ENCODE measurements at places on chromosomes 4 and X. TPM values are rescaled to one million over a fixed set of nuclear protein-coding genes. Genes with fewer than 3 reads are reported as not detected.

ARR3 gene
- not detected for total RNA-seq

TMPRSS11F gene
- total RNA-seq = not detected

CTAG2 gene
- not detected for total RNA-seq

SLC10A6 gene
- total RNA-seq = not detected

MYOZ2 gene
- not detected for total RNA-seq

ATP2B3 gene
- total RNA-seq = not detected

DNA sequence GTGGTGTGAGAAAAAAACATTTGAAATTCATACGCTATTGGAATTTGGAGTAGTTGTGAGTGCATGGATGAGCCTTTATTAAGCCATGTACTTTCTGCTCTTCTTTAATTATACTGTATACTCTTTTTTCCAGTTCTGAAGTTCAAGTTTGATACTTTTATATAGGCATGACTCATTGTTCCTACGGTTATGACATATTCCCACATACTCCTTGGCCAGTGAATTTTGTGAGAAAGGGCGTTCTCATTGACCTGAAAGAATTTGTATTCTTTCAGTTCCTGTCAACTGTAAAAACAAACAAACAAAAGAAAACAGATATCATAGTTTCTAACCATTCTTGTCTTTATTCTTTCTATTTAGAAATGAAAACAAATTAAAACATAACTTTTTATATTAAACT is 407.3 kb downstream of the MAPK10 start:
- no peak for DNase-seq
- H3K27me3 ChIP-seq = no peaks in the 10 kb centered on the region
- no peak overlapping the region for H3K27ac ChIP-seq
- peaks cover 44% of the 10 kb centered on the region for H3K36me3 ChIP-seq
- no peak overlapping the region for H3K4me3 ChIP-seq

DNA sequence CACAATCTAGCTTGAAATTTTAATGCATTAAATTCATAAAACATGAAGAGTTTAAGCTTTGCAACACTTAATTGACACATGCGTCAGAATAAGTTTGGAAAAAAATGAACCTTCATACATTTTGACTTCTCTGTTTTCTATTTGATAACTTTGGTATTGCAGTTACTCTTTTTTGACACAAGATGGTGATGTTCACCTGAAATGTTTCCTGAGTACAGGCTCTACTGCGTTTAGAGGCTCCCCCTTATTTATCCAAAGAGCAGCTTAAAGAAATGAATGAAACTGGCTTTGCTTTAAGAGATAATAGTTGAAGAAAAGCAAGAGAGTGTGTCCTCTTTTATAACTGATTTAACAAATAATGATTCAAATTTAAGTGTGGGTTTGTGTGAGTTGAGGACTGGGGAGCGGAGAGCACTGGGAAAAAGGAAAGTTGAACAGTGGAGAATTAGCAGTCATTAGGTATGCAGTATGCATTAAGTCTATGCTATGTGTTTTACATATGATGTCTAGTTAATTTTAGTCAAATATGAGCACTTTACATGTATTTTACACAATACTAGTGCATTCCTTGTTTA is 180.6 kb upstream of the NUDT6 start:
- no peak overlapping the region for H3K4me3 ChIP-seq
- peaks cover 11% of the 10 kb centered on the region for H3K36me3 ChIP-seq
- no peak overlapping the region for H3K27ac ChIP-seq
- no peak for DNase-seq
- H3K4me1 ChIP-seq = no peaks in the 10 kb centered on the region

DNA sequence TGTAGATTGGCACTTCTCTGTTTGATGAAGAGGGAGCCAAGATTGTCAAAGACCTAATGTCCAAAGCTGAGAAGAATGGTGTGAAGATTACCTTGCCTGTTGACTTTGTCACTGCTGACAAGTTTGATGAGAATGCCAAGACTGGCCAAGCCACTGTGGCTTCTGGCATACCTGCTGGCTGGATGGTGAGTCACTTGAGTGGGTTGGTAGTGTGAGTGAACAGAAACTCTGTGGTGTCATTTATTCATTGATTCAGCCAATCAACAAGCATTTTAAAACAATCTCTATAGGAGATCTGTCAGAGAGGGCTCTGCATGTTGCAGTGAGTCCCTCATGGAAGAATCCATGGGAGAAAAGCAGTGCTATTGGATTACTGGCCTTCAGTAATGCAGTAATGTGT is 16.3 kb downstream of the TAF9B start:
- no peaks in the 10 kb centered on the region for H3K27me3 ChIP-seq
- no peak overlapping the region for H3K27ac ChIP-seq
- H3K4me1 ChIP-seq = peaks cover 14% of the 10 kb centered on the region
- no peak overlapping the region for H3K4me3 ChIP-seq

DNA sequence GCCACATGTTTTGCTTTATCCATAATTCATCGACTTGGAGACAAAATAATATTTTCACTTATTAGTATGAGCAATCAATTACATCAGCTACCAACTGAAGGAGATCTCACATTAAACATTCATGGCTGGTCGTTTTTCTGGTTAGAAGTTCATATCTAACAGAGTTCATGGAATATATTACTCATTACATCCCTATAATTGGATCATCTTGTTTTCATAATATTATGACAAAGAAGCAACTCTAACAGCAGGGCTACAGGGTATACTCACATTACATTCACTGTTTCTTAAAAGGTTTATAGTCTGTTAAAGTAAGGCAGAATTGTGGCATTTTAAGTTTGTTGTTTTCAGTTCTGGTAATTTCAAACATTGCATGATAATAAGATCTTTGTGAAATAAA is 33.0 kb downstream of the GSTCD start:
- no peak for DNase-seq
- no peaks in the 10 kb centered on the region for H3K27me3 ChIP-seq
- H3K27ac ChIP-seq = no peak overlapping the region
- peaks cover 42% of the 10 kb centered on the region for H3K36me3 ChIP-seq

GRCh38 chrX:109485470-109486340 is 3.8 kb upstream of the GUCY2F start:
- H3K4me3 ChIP-seq = no peak overlapping the region
- H3K36me3 ChIP-seq = no peaks in the 10 kb centered on the region
- peaks cover 8% of the 10 kb centered on the region for H3K4me1 ChIP-seq
- no peak for DNase-seq
- no peak overlapping the region for H3K27ac ChIP-seq

DNA sequence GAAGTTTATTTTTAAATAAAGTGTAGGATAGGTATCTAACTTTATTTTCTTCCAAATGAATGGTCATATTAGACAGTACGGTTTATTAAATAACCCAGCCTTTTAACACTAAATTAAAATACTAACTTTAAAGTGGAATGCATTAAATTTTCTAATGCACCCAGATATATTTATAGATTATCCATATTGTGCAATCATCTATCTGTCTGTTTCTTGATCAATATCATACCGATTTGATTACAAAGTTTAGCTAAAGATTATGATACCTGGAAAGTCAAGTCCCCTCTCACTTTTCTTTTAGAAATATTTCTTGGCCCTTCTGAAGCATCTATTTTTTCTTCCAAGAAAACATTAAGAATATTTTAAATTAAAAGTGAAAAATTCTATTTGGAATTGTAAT is 124.3 kb upstream of the PDE5A start:
- no peaks in the 10 kb centered on the region for H3K27me3 ChIP-seq
- H3K4me1 ChIP-seq = no peaks in the 10 kb centered on the region
- H3K27ac ChIP-seq = no peak overlapping the region
- DNase-seq = no peak
- no peak overlapping the region for H3K4me3 ChIP-seq

DNA sequence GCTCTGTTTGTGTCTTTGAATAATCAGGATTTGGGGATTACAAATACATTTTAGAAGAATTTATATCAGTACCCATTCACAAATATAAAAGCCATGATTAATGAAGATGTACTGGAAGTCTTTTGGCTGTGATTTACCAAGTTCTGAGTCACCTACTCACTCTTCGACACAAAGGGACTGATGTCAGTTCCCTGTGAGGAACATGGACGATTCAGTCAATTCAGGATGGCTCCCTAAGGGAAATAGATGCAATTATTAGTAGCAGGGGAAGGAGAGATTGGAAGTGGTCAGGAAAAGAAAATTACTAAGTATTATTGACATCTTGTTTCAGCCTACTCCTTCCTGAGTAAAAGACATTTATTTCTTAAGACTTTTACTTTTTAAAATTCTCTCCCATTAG is 550.7 kb upstream of the SLIT2 start:
- no peaks in the 10 kb centered on the region for H3K27me3 ChIP-seq
- DNase-seq = no peak
- no peak overlapping the region for H3K27ac ChIP-seq
- no peaks in the 10 kb centered on the region for H3K4me1 ChIP-seq

- H3K4me3 ChIP-seq = no peak overlapping the region
- H3K27me3 ChIP-seq = no peaks in the 10 kb centered on the region
- H3K36me3 ChIP-seq = no peaks in the 10 kb centered on the region
- no peak overlapping the region for H3K27ac ChIP-seq
- H3K4me1 ChIP-seq = no peaks in the 10 kb centered on the region
These were observed 20.6 kb upstream of the TEC start for GRCh38 chr4:48290146-48290772.

DNA sequence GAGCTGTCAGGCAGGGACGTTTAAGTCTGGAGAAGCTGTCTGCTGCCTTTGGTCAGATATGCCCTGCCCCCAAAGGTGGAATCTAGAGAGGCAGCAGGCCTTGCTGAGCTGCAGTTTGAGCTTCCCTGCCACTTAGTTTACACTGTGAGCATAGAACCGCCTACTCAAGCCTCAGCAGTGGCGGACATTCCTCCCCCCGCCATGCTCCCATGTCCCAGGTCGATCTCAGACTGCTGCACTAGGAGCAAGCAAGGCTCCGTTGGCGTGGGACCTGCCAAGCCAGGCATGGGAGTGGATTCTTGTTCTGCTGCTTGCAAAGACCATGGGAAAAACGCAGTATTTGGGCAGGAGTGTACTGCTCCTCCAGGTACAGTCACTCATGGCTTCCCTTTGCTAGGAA is 24.3 kb downstream of the PLK4 start:
- no peaks in the 10 kb centered on the region for H3K36me3 ChIP-seq
- H3K4me1 ChIP-seq = no peaks in the 10 kb centered on the region
- H3K27me3 ChIP-seq = no peaks in the 10 kb centered on the region
- H3K27ac ChIP-seq = no peak overlapping the region
- H3K4me3 ChIP-seq = no peak overlapping the region

GRCh38 chr4:48904101-48904500 is 2.5 kb downstream of the OCIAD2 start:
- peaks cover 42% of the 10 kb centered on the region for H3K4me1 ChIP-seq
- DNase-seq = no peak
- peaks cover 44% of the 10 kb centered on the region for H3K36me3 ChIP-seq
- H3K27me3 ChIP-seq = no peaks in the 10 kb centered on the region
- no peak overlapping the region for H3K4me3 ChIP-seq
- H3K27ac ChIP-seq = no peak overlapping the region

DNA sequence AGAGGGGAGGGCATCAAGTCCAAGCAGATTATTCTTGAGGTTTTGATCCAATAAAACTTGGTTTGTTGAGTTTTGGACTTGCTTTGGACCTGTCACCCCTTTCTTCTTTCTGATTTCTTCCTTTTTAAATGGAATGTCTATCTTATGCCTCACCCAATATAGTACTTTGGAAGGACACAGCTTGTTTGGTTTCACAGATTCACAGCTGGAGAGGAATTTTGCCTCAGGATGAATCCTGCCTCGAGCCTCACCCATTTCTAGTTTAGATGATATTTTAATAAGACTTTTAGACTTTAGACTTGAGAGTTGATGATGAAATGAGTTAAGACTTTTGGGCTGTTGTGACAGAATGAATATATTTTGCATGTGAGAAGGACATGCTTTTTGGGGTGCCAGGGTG is 136.9 kb upstream of the PDE5A start:
- no peaks in the 10 kb centered on the region for H3K27me3 ChIP-seq
- no peaks in the 10 kb centered on the region for H3K4me1 ChIP-seq
- H3K27ac ChIP-seq = no peak overlapping the region
- H3K4me3 ChIP-seq = no peak overlapping the region

DNA sequence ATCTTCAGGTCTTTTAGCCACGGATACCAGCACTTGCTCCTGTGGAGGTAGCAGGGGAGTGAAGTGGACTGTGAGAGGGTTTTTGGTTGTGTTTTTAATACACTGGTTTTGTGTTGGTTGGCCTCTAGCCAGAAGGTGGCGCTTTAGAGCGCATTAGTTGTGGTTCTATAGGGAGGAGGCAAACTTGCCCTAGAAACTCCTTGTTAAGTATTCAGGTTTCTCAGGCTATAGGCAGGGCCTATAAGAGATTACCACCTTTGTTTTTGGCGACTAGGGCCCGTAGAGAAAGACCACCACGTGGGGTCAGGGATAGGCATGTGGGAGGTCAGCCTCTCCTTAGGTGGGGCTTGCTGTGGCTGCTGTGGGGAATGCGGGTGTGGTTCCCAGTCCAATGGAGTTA is 221.6 kb upstream of the SPANXN4 start:
- H3K27me3 ChIP-seq = no peaks in the 10 kb centered on the region
- H3K4me1 ChIP-seq = no peaks in the 10 kb centered on the region
- no peak overlapping the region for H3K27ac ChIP-seq
- no peak overlapping the region for H3K4me3 ChIP-seq

GRCh38 chr4:26457412-26457811 is 32.9 kb downstream of the CCKAR start:
- DNase-seq = no peak
- no peak overlapping the region for H3K4me3 ChIP-seq
- peaks cover 4% of the 10 kb centered on the region for H3K27me3 ChIP-seq
- H3K36me3 ChIP-seq = no peaks in the 10 kb centered on the region
- H3K4me1 ChIP-seq = peaks cover 6% of the 10 kb centered on the region
- H3K27ac ChIP-seq = no peak overlapping the region

DNA sequence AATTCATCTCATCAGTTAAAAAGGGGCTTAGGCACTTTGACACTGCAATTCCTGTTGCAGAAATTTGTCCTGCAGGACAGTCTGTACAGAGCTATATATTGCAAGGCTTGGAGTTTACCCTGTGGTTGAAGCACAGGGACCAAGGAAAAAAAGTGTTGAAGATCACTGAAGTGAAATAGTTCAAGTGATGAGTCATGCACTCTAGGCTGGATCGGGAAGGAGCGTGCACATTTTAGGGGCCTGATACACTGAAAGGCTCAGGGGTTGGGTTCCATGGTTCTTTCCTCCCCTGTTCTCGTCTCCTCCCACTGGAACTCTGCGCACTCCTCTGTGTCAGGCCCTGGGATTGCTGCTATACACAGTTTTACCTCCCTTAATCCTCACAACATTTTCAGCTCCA is 104.9 kb upstream of the ARMCX2 start:
- H3K4me1 ChIP-seq = no peaks in the 10 kb centered on the region
- DNase-seq = no peak
- H3K4me3 ChIP-seq = no peak overlapping the region
- H3K36me3 ChIP-seq = no peaks in the 10 kb centered on the region
- H3K27me3 ChIP-seq = peaks cover 7% of the 10 kb centered on the region
- H3K27ac ChIP-seq = no peak overlapping the region

Data from activated B cell treated with CpG ODN at 0.5 μM for 24 hours (primary cell).